ENCODE measurements at places on chromosomes 16 and 17.

DNA sequence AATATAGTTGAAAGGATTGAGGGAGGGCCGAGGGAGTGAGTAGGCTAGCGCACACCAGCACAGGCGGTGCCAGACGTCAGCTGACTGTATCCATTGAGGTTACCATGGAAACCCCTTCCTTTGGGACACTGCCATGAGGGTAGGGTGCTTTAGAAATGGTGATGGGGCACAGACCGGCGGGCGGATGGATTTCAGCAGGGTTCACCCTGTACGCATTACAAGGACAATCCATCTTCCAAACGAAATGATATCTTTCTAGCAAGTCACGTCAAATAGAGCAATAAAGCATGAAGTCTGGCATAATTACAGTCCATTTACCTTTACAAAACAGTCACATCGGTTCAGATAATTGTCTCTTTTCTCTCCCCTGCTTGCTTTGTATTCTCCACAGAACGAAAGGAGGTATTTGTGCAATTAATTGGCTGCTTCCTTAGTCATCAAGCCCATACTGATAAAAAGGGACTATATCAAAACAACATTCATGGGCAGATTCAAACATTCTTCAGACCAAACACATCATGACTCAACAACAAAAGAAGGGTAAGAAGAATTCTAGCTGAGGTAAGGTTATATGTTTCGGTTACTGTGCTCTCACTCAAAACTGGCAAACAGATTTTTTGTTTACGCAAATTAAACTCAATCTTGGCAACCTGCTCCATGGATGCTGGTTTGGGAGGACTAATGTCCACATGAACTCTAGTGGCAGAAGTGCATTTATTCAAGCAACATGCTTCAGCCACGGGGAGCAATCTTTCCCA, 140.6 kb downstream of the CDK5R1 start:
- no peak for DNase-seq

GRCh38 chr16:888901-889570, 81.7 kb downstream of the LMF1 start:
- no peak for DNase-seq

GRCh38 chr16:31709181-31709580, 164.4 kb upstream of the ZNF267 start:
- DNase-seq: no peak

- DNase-seq: no peak
These were observed 17.2 kb upstream of the RCVRN start for GRCh38 chr17:9922012-9922848.

DNA sequence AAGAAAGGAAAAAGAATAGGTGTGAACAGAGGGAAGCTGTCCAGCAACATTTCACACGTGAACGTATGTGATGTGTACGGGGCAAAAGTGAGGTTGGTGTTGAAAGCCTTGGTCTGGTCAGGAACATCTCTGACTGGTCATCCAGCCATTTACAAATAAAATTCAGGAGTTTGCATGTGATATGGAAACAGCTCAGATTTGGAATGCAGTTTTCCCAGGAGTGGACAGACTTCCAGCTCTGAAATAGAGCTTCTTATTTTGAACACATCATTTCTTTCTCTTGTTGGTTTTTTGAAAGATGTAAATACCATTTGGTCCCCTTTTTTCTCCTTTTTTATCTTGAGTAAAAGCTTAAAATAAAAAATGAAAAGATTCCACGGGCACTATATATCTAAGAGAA, 566.2 kb upstream of the ZFHX3 start:
- no peak for DNase-seq

- DNase-seq: no peak
These were observed 3.8 kb downstream of the PRR29 start for GRCh38 chr17:64001763-64002529.

DNA sequence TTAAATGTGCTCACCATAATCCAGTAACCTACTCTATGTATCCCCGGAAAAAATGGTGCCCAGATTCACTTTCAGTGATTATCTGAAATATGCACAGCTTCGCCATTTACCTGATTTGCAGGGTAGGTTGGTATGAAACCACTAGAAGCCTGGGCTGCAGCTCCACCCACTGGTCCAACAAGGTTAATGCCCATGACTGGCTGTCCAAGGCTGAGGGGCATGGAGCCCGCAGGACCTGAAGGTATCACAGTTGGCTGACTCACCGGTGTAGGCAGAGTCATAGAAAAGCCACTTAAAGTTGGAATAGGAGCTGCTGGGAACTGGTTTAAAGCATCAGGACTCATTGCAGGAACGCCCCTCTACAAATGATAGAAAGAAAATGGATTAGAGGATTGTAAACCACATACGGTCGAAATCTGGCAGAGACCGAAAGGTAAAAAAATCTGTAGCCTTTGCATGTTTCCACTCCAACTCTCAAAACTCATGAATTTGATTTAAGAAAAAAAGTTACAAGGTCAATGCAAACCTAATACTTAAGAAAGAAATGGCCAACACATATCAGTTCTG, 38.6 kb downstream of the SYNRG start:
- DNase-seq: no peak

GRCh38 chr17:33140413-33141099, 148.9 kb downstream of the SPACA3 start:
- DNase-seq: no peak

DNA sequence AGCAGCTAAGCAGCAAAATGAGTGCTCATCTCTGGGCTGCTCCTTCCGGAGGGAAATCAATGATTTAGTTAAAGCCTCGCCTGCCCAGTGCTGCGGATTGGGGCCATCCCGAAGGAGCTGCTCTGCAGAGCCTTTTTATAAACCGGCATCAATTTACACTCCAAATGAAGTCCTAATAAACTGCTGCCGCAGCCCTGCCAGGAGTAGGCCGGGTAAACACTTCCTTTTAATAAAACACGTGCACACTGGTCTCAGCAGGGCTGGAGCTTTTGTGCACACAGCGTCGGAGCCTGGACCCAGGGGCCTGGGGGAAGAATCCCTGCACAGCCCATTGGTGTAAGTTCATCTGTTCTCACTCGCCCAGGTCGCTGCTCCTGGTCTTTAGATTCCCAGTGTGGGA, 79.6 kb upstream of the HS3ST2 start:
- no peak for DNase-seq

Measured in smooth muscle cell of the brain vasculature (primary cell).